ENCODE measurements at places on chromosomes 7 and 10.

DNA sequence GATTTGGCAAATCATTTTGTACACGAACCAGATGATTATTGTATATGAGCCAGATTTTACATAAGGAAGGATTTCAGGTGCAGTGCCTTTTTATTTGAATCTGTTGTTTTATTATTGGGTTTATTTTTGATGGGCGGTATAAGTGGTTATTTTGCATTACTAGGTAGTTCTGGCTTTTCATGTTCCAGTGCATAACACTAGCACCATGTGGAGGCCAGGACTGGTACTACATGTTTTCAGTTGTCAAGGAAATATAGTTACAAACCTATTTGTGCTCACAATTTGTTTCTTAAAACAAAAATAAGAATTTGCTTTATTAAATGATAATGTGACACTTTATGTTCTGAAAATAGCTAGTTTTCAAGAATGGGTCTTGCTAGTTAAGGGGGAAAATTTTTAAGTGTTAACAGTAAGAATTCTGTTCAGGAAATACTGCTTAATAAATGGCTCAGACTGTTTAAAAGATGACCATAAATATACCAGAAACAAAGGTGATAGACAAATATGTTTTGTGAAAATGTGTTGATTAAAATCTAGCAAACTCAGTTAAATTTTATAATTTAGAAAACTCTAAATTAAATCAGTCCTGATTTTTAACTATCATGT lies 7.1 kb upstream of the SEMA3E start:
- DNase-seq: peak; percentile 75

- no peak for DNase-seq
Measured at GRCh38 chr7:108605559-108606201, 36.0 kb downstream of the DNAJB9 start.

DNA sequence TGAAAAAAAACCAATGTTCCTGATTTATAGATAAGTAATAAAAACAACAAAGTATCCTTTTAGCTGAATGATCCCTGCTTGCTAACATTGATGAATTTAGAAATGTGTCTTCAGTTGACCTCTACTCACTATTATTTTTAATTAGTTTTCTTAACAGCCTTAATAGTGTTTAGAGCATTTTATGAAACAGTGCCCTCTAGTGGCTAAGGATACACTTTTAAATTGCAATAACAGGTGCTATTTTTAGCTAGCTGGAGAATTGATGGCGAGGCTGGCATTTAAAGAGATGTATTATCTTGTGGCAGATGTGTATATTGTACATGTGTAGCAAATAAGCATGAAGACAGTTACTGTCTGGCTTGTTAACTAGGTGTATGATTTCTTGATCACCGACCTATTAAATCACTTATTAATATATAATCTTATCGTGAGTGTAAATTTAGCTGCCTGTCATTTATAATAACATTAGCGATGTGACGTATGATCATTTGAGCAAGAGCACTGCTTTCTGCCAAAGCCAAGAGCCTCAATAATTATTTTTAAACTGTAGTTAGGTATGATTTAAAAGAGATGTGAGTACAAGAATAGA lies 451.9 kb downstream of the DPP6 start:
- peak; percentile 48 for DNase-seq

GRCh38 chr10:21402606-21403083 lies 122.8 kb downstream of the SKIDA1 start:
- DNase-seq: peak; percentile 80

- DNase-seq: no peak
Measured at GRCh38 chr10:93186653-93187052, 113.0 kb downstream of the CYP26A1 start.

GRCh38 chr10:132538790-132539421 lies 1.3 kb downstream of the INPP5A start:
- no peak for DNase-seq

- DNase-seq: peak; percentile 7
Measured at GRCh38 chr10:132363921-132364593, 32.1 kb downstream of the LRRC27 start.

GRCh38 chr10:124286621-124287020 lies 132.1 kb downstream of the OAT start:
- no peak for DNase-seq

DNA sequence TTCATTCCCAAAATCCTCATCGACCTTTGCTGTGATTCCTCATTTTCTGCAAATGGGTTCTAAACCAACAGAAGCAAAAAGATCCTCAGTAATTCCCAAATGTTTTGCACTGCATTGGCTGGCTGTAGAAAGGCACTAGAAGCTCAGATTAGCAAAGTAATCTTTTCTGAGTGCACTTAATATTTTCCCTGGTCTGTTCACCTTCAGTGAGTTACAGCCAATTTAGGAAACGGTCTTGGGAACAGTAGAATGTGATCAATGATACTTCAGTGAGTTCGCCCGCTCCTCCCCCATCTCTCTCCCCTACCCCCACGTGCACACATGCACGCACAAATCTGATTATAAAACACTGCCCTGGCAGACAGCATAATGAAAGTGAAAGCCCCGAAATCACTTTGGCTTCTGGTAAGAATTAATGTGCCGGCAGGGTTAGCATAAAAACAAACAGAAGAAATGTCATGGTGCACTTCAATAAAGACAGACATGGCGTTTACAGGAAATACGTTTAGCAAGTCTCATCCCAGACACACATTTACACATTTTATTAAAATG lies 201.3 kb upstream of the CDCA7L start:
- no peak for DNase-seq

DNA sequence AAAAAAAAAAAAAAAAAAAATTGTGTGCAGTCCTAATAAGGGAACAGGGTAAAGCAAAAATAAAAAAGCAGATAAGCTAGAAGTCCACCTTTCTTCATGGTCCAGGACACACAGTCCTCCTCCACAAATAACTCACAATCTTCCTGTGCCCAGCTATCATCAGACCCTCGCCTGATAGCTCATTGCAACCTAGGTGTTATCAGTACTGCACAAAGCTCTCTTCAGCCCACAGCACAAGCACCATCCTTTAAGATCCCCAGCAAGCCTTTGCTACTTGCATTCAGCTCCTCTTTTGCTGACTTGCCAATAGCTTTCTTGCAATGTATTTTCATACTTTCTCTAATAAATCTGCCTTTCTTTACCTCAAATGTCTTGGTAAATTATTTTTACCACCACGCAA lies 5.0 kb downstream of the NDUFA5 start:
- no peak for DNase-seq

- DNase-seq: peak; percentile 87
Measured at GRCh38 chr10:73894245-73894971, 16.5 kb upstream of the PLAU start.

GRCh38 chr10:35423505-35424306 lies 87.4 kb downstream of the CCNY start:
- DNase-seq: peak; percentile 37

DNA sequence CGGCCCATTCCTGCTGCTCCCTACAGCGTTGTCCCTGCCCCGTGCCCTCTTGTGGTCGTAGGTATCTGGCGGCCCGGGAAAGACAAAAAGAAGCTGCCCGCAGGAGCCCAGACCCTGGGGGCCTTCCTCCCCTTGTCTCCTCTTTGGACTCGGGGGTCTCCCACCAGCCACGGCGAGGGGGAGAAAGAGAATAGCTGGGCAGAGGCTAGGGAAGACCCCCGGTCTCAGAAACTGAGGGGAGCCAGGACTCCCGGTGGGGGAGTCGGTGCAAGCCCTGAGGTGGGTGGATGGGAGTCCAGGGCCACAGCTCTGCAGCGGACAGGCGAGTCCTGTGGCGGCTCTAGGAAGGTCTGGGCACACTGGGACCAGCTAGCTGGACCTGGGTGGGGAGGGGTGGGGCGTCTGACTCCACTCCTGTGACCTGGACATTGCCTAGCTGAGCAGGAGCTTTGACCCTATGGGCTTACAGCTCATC lies 1.3 kb upstream of the SH2D4B start:
- no peak for DNase-seq

DNA sequence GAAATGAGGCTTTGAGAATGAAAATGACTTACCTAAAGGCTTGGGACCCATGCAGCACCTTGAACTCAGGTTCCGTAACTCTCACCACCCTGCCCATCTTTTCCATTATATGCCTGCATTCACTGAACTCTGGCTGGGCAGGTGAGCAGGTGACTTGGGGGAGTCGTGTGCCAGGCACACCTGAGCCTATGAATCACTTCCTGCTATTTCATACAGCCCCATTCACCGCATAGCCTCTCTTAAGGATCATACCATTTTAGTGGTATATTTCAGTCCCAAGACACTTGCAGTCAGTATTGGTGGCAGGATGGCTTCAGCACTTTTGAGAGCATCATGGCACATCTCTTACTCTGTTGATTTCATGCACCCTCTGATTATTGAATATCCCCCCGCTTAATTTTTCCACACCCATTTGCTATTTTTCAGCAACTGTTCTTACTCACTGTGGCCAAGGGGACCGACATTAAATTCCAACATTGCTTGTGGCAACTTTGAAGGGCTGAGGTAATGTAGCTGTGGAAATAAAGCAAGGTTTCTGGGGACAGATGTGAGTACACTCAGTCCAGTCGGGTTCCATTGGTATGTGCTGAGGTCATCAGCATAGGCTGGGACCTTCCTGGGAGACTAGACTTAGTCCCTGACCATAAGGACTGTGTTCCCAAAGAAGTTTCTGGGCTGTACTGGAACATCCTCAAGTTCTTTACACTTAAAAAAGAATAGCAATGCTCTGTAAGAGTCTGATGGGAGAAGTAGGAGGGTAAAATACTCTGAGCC lies 39.8 kb upstream of the ZNF438 start:
- DNase-seq: peak; percentile 31

DNA sequence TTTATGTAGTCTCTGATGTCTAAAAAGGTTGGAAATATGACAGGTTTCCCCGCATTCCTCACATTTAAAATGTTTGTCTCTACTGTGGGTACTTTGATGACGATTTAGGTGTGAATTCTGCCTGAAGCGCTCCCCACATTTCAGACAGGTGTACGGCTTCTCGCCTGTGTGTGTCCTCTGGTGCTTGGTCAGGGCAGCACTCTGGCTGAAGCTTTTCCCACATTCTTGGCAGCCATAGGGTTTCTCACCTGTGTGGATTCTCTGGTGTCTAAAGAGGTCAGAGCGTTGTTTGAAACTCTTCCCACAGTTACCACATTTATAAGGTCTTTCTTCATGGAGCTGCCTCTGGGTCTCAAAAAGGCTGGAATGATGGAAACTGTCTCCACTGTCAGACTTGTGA lies 6.3 kb downstream of the ZNF394 start:
- no peak for DNase-seq

DNA sequence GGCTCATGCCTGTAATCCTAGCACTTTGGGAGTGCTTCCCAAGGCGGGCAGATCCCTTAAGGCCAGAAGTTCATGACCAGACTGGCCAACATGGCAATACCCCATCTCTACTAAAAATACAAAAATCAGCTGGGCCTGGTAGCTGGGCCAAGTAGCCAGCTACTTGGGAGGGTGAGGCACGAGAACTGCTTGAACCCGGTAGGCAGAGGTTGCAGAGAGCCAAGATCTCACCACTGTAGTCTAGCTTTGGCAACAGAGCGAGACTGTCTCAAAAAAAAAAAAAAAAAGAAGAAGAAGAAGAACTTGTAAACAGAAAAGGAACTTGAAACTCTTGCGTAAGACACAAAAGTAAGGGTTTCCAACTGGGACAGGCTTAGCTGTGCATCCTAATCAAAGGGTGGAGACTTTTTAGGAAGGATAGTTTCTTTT lies 5.6 kb upstream of the IFIT2 start:
- DNase-seq: peak; percentile 63

- peak; percentile 79 for DNase-seq
Measured at GRCh38 chr7:1533547-1534329, 3.2 kb downstream of the MAFK start.

DNA sequence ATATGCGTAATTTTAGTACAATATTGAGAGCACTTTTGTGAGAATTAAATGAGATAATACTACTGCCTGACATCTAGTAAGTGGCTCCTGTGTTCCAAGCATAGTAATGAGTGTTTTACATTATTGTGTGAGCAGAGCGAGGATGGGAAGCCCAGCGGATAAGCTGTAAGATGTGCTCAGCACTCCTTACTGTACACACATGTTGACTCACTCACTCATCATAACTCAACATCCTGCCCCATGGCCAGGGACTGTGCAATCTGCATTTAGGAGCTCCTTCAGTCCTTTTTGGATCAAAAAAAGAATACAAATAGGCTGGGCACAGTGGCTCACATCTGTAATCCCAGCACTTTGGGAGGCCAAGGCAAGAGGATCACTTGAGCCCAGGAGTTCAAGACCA lies 72.9 kb upstream of the NEBL start:
- peak; percentile 68 for DNase-seq

DNA sequence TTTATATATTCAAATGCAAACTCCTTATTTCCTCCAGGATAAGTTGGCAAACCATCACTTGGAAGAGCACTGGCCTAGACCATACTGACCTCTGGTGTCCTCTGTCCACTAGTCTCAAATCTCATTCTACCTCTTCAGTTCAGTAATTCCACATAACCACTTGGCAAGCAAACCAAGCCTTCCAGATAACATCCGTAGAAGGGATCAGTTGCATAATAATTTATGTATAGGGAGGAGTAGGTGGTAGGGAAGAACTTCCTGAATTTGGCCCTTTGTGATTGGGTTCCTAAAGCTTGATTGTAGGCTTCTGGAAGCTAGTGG lies 55.0 kb downstream of the WAC start:
- DNase-seq: peak; percentile 79

DNA sequence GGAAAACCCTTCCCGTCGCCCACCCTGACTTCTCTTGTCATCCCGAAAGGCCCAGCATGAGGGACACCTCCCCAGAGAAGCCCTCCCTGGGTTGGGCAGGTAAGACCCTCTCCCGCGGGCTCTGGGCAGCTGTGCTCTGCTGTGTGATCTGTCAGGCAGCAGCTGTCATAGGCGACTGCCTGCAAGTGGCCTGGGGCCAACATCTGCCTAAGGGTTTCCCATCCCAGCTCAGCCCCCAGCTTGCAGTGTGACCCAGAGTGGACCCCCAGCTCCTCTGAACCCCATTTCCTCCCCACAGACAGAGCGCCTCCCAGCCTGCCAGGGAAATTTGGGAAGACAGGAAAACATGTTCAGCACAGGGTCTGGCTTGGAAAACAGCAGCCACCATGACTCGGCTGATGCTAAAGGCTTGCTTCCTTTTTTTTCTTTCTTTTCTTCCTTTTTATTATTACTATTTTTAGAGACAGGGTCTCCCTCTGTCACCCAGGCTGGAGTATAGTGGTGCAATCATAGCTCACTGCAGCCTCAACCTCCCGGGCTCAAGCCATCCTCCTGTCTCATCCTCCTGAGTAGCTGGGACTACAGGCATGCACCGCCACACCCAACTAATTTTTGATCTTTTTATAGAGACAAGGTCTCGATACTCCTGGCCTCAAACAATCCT lies 18.3 kb upstream of the TNRC18 start:
- no peak for DNase-seq

Measured in fibroblast of pulmonary artery (primary cell).